ENCODE measurements at places on chromosomes 3 and 15. TPM values are rescaled to one million over a fixed set of nuclear protein-coding genes. Genes with fewer than 3 reads are reported as not detected.

DNA sequence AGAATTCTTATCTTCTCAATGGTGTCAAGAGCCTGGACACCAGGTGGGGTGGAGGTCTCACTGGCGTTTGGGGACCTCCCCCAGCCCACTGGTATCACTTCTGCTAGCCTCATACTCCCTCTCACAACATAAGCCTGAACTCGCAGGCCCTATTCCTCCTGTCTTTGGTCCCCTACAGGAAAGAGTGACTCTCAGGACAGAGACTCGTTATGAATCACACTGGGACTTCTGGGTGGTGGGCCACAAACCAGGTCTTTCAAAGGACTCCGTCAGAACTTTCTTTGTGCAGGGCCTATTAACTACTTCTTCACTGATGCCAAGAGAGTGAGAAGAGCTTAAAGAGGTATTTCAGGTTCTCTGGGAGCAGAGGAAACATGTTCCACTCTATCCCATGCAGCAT, 100.4 kb downstream of the WDR76 start:
- no peaks in the 10 kb centered on the region for H3K4me1 ChIP-seq
- peaks cover 9% of the 10 kb centered on the region for H3K27me3 ChIP-seq
- H3K4me3 ChIP-seq, result no peak overlapping the region
- H3K36me3 ChIP-seq, result no peaks in the 10 kb centered on the region
- DNase-seq, result no peak
- no peak overlapping the region for H3K27ac ChIP-seq

DNA sequence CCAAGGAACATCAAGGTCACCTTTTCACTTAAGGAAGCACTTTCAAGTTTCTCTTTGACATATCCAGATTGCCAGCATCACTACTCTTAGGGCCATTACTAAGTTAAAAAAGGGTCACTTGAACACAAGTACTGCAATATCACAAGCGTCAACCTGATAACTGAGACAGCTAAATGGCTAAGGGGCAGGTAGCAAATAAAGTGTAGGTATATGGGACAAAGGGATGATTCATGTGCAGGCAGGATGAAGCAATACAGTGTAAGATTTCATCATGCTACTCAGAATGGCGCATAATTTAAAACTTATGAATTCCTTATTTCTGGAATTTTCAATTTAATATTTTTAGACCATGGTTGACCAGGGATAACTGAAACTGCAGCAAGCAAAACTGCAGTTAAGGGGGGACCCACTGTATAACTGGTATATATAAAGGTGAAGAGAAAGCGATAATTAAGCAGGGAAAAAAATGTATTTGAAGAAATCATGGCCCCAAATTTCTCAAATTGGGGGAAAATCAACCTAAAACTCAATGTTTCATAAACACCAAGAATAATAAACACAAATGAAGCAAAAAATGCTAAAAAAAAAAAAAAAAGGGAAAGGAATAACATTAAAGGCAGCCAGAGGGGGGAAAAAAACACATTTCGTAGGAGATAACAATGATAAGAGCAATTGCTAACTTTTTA, 13.1 kb downstream of the CCR1 start:
- no peak overlapping the region for H3K27ac ChIP-seq
- no peak overlapping the region for H3K4me3 ChIP-seq
- no peaks in the 10 kb centered on the region for H3K4me1 ChIP-seq
- DNase-seq, result no peak
- H3K27me3 ChIP-seq, result peaks cover 2% of the 10 kb centered on the region

- no peaks in the 10 kb centered on the region for H3K36me3 ChIP-seq
- H3K4me1 ChIP-seq, result no peaks in the 10 kb centered on the region
- H3K27me3 ChIP-seq, result no peaks in the 10 kb centered on the region
- no peak overlapping the region for H3K27ac ChIP-seq
- DNase-seq, result no peak
Observed at GRCh38 chr3:41522612-41523011, 323.3 kb downstream of the CTNNB1 start.

DNA sequence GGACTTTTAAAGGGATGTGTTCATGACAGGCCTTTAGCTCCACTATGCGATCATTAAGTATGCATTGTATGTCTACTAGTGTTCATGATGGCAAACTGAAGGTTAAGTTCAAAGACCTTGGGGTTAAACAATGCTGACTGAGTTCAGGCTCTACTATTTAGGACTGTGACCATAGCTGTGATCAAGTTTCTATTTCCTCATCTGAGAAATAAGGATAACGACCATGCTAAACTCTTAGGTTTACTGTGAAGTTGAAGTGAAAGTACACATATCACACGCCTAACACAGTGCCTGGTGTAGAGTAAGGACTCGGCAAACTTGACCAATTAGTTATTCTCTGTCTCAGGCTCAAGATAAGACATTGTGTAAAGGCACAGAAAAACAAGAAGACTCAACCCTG, 243.2 kb downstream of the MBNL1 start:
- DNase-seq, result no peak
- no peaks in the 10 kb centered on the region for H3K36me3 ChIP-seq
- no peaks in the 10 kb centered on the region for H3K27me3 ChIP-seq
- no peak overlapping the region for H3K27ac ChIP-seq
- no peak overlapping the region for H3K4me3 ChIP-seq

Gene IQSEC1
- 42.4 TPM for total RNA-seq

Data from mesothelial cell of epicardium (in vitro differentiated cells).